ENCODE measurements at places on chromosomes 6 and 20.
A peak's percentile ranks its signal among the peaks of the same experiment; 100 is the strongest.

- no peak for DNase-seq
These were observed 1.2 kb upstream of the DYNLRB1 start for GRCh38 chr20:34514897-34515483.

- DNase-seq: peak; percentile 6
These were observed 4.8 kb upstream of the TRIM40 start for GRCh38 chr6:30130887-30131862.

DNA sequence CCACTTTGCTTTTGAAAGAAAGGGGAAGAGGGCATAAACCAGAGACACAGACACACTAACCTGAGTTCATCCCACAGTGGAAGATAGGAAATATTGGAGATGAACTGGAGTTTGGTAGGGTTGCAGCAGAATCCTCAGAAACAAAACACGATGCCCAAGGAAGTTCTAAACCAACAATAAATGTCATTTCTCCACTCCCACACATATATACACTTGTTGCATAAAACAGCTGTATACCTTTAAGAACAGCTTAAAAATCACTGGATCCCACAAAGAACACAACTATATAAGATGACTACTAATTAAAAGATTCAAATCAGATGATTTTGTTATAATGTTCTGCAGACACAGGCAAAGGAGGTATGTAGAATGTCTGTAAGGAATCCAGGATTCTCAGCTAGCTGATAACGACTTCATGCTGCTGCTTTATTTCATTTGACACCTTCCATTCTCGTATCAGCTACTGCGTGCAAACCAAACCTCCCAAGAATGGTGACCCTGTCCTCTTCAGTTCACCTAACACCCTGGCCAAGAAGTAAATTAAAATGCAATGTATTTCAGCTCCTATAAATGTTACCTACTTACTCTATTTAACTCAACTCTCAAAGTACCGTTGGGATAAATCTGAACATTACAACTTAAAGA, 14.3 kb downstream of the KIF13A start:
- no peak for DNase-seq

GRCh38 chr6:24880451-24880850, 55.3 kb downstream of the RIPOR2 start:
- no peak for DNase-seq

Data from GOT3 (cell line).